ENCODE measurements at places on chromosomes 4 and X.

GRCh38 chr4:28179126-28179525, 1318.5 kb downstream of the STIM2 start:
- DNase-seq: no peak

DNA sequence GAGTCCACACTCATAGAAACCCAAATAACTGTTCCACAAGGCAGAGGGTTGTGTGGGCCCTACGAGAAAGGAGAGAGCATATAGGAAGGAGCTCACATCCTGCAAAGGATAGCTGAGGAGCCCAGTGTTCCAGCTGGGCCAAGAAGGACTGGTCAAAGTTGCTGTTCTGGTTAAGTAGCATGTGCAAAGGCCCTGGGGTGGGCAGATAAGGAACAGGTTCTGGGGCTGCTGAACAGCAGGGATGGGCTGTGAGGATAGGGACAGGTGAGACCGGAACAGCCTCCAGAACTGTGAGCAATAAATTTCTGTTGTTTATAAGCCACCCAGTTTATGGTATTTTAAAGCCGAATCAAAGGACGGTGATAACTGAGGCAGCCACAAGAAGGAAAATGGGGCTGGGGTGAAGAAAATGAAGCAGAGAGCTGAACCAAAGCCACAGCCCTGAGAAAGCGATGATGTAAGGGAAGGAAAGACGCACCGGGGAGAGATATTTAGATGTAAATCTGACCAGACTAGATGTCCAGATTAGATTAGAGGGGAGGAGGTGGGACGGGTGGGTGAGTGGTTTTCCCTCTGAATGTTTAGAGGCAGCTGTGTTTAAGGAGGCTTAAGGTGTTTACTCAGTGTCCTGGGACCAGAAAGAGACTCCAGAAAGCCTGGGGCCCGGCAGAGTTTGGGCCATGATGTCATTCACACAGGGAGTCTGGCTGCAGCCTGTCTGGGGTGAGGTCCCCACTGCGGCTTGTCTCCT, 180.8 kb upstream of the BCOR start:
- DNase-seq: no peak

- DNase-seq: no peak
These were observed 84.7 kb downstream of the SCD5 start for GRCh38 chr4:82713856-82714255.

- peak; percentile 60 for DNase-seq
These were observed 1.7 kb downstream of the SPRY1 start for GRCh38 chr4:123398066-123398852.

DNA sequence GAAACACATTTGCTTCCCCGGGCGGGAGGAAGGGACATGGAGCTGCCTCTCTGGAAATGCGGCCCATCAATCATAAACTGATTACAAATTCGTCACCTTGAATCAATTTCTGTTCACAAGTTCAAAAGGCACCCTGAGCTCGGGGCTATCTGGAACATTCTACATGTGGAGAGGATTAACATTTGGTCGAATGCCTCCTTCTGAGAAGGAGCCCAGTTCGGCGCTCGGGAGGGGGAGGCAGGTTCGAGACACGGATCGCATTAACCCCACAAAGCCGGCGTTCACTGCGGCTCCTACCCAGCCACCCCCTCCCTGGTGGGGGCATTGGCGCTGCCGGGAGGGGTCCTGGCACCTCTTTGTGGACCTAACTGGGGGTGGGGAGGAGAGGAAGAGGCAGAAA, 108.0 kb downstream of the CPZ start:
- DNase-seq: no peak

- peak; percentile 32 for DNase-seq
These were observed 631.5 kb downstream of the RAB28 start for GRCh38 chr4:12852338-12853307.

DNA sequence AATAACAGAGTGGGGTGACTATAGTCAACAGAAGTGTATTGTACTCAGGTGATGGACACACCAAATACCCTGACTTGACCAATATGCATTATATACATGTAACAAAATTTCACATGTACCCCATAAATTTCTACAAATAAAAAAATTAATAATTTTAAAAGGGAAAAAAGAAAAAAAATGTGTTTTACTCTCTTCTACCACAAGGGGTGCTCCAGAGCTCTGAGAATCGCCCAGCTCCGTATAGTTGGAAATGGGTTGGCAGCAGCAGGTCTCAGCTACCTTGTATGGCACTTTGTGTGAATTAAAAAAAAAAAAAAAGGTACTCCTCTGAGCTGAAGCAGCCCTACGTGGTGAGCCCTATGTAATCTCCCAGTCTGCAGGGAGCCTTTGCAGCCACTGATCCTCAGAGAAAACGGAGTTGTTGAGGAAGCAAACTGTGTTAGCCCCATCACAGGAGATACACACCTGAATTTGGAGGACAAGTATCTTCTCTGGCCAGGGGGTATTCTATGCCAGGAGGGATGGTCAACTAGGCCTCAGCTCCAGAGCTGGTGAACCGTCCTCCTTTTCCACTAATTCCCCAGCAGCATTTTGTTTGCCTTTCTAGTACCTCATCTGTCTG, 17.2 kb upstream of the POLA1 start:
- no peak for DNase-seq

DNA sequence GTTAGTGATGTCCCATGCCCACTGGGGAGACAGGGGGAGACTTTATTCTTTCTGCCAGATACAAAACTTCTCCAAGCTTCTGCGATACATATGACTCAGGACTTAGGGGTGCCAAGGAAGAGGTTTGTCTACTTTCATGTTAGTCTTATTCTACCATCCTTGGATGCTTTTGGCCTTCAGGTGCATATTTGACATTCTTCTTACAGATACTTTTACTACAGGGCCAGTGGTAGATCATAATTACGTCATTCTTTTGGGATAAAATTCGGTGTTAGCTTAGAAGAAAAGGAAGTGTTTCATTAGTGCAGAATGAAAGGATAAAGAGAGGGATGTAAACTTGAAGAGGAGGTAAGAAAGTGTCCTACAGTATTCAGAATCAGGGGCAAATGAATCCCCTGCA, 245.2 kb downstream of the THOC2 start:
- no peak for DNase-seq

All from right lung (tissue), 10 donors.